ENCODE measurements at places on chromosomes 7 and 10.

DNA sequence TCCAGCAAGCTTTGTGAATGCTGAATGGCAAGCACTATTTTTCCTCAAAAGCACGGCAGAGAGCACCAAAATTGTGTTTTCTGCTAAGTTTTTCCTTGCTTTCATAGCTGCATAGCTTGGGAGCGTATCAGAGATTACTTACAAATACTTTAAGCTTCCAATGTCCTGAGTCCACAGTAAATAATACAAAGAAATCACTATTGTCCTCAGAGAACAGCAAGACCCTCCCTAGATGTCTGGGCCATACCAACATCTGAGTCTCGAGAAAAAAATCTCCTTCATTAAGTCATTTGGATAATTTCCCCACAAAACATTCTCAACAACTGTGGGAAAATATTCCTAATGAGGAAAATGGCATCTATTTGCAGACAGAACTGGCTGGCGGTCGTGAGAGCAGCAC lies 41.7 kb downstream of the SGMS1 start:
- no peak for DNase-seq

GRCh38 chr10:70970830-70971229 lies 82.5 kb upstream of the PCBD1 start:
- no peak for DNase-seq

GRCh38 chr10:130159192-130159794 lies 23.1 kb downstream of the GLRX3 start:
- DNase-seq = no peak

DNA sequence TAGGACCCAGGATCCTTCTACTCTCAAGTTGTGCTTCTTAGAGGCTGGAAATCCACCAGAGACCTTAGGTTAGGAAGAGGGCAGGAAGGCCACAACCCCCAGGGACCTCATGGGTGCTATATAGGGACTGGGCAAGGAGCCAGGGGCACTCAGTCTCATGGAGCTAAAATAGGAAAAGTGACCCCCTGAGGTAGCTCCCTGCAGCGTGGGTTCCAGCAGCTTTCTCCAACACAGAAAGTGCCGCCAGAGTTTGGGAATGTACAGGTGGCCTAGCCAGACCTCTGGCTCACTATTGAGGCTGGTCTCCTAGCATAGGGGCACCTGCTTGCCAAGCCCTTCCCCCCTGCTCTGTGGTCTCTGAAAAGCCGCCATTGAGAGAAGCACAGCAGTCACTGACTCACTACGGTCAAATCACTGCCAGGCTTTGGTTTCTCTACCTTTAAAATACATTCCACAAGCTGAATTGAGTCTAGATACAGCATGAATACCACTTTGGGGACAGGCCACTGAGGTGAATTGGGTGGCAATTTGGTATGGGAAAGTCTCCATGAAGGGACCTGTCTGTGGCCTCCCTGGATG lies 333.2 kb upstream of the PODXL start:
- DNase-seq = no peak

GRCh38 chr7:45863715-45864114 lies 9.2 kb downstream of the CCDC201 start:
- DNase-seq = no peak

- no peak for DNase-seq
Observed at GRCh38 chr7:26510231-26510957, 218.7 kb downstream of the SNX10 start.

DNA sequence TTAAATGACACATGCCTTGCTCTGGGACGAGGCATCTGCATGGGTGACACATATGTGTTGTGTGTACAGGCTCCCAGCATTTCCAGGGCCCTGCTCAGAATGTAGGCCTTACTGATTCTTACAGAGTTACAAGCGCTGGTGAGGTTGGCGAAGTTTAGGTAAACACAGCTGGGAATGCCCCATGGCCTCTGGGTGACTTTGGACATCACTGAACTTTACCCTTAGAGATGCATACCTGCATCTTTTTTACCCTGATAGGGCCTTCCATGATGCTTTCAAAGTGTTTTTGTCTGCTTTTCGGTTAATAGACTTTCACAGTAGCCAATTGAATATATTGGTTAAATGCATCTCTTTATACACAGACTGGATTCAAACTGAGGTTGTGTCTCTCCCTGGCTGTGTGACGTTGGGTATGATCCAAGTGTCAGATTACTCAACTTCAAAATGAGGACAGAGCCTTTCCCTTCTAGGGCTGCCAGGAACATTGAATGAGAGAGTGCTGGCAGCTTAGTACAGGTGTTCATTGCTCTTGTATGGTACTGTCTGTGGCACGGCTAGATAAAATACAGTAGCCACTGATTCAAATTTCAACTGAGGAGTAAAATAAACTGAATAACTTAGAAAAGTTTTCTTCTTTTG lies 29.5 kb downstream of the EGFR start:
- DNase-seq = peak; percentile 70

DNA sequence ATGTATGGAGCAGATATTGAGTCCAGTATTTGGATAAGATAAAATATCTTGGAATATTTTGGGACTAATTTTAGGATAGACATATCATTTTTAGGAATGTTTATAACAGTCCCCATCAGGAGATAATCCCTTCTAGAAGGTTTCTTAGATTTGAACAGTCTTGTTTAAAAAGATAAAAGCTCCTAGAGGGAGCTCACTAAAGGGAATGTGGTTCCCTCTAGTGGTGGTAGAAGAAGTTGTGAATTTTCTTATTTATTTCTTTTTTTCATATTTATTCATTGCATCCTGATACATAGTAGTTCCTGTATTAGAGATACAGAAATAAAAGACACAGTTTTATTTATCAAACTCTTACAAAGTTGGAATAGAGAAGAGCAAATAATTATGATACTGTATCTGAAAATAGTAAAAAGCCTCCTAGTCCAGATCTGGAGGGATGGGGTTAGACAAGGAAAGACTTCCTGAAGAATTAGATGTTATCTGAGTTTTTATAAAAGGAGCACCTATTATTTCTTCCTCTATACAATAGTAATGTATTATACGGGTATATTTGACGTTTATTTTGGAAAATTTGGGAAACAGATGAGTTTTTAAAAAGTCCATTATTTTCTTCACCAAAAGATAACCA lies 24.5 kb upstream of the KLF14 start:
- DNase-seq = peak; percentile 42

DNA sequence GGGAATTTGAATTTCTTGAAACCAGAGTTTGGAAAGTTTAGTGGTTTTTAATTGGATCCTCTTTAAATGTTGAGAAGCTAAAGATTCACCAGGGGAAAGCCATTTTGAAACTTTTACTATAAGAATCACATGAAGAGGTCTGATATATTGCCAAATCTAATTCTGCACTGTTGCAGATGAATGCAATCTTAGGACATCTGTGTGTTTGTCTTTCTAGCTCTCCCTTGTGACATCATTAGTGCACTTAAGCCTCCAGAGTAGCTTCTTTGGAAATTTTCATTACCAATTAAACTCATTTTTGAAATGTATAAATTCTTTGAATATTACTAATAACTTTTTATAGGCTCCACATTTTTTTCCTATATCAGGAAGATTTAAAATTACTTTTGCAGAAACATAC lies 160.2 kb downstream of the BICC1 start:
- no peak for DNase-seq

DNA sequence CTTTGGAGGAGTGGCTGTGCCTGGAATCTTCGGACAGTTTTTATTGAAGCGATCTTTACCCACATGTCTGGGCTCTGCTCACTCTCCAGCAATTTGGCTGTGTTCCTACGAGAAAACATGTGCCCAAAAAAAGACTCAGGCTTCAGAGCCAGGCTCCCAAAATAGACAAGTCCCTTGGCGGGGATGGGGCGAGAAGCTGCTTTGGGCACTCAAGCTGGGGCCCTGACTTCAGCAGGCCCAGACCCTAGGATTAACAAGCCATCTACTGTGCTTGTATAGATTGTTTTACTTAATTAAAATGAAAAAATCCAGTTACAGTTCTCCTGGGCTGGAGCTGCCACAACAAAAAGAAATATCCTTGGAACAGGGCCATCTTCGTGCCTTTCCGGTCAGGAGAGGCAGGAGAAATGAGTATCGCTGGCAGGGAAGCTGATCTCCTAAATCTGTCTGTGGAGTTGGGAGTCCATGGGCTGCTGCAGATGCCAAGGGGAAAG lies 51.4 kb upstream of the PDCD4 start:
- DNase-seq = no peak

- no peak for DNase-seq
Observed at GRCh38 chr7:96418581-96418980, 96.7 kb upstream of the SLC25A13 start.

DNA sequence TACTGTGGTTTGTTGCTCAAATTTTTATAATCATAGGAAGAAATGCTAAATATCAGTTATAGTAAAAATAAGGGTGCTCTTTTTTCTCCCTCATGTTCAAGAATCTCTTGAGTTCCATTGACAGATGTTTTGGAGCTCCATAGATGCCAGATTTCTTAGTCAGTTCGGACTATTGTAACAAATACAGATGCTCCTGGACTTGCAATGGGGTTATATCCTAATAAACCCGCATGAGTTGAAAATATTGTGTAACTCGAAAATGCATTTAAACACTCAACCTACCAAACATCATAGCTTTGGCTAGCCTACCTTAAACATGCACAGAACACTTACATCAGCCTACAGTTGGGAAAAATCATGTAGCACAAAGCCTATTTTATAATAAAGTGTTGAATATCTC lies 100.7 kb upstream of the CSTF2T start:
- DNase-seq = no peak
